Activated T-cell treated with anti-CD3 and anti-CD28 coated beads for 1 hour (primary cell): ENCODE measurements at places on chromosomes 1 and 21.

DNA sequence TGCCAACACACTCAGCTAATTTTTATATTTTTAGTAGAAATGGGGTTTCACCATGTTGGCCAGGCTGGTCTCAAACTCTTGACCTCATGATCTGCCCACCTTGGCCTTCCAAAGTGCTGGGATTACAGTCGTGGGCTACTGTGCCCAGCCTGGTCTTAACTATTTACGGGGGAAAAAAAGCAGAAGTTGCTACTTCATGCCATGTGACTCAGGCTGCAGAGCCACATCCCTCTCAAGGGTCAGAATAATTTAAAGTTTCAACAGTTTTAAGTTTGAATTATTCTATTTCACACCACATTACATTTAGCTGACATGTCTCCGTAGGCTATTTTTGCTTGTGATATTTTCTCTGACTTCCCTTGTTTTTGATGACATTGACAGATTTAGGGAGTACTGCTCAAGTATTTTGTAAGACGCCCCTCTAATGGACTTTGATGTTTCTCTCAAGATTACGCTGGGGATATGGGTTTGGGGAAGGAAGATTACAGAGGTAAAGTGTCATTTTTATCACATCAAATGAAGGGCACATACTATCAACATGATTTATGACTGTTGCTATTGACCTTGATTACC, 14.6 kb upstream of the AGBL4 start:
- DNase-seq = no peak

DNA sequence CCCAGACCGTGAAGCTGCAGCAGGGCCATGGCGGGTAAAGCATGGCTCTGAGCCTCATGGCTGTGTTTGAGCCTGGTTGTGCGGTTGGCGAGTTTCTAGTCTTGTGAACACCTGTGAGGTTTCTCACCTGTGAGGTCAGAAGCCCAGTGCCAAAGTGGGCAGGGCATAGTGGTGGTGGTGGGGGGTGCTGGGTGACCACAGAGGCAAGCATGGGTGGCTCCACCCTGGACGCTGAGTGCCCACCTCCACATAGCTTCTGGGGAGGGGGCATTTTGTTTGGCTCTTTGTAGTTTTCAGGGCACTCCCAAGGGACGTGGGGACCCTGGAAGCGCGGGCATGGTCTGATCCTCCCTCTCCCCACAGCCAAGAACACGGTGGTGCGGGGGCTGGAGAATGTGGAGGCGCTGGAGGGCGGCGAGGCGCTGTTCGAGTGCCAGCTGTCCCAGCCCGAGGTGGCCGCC, 91.1 kb downstream of the TRIM11 start:
- DNase-seq = no peak

DNA sequence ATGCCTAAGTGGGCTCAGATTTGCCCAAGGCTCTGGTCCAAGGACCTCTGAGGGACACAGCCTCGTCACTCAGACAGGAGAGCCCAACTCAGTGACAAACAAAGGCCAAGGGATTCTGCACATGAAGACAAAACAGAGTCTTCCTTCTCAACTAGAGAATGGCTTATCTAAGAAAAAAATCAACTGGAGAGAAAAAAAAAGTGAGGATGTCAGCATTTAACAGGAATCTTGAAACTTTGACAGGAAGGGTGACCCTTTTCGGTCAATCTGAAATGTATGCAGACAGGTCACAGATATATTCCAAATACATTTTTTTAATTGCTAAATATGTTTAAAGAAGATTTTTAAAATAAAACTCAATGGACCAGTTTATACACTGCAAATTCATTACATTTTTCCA, 154.5 kb downstream of the ETS2 start:
- no peak for DNase-seq

GRCh38 chr21:41222247-41223068, 54.5 kb downstream of the BACE2 start:
- no peak for DNase-seq

DNA sequence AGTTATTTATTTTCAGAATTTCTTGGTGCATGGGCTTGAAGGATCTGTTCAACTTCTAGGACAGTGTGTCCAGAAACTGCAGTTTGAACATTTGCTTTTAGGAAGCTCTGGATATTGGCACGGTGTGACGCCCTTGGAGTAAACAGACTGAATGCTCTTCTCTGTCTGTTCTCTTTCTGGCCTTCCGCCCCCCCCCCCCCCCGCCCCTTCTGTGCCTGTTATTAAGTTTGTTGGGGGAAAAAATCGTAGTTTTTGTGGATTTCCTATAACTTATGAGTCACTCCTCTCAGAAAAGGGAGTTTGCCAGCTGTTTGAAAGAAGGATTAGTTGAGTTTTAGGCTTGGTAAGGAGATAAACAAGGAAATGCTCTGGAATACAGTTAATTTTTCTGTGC, 1.2 kb downstream of the KCTD3 start:
- no peak for DNase-seq

GRCh38 chr1:80666073-80666472, 1134.7 kb upstream of the ADGRL2 start:
- no peak for DNase-seq

- no peak for DNase-seq
These were observed 54.8 kb downstream of the NGF start for GRCh38 chr1:115283249-115283648.

DNA sequence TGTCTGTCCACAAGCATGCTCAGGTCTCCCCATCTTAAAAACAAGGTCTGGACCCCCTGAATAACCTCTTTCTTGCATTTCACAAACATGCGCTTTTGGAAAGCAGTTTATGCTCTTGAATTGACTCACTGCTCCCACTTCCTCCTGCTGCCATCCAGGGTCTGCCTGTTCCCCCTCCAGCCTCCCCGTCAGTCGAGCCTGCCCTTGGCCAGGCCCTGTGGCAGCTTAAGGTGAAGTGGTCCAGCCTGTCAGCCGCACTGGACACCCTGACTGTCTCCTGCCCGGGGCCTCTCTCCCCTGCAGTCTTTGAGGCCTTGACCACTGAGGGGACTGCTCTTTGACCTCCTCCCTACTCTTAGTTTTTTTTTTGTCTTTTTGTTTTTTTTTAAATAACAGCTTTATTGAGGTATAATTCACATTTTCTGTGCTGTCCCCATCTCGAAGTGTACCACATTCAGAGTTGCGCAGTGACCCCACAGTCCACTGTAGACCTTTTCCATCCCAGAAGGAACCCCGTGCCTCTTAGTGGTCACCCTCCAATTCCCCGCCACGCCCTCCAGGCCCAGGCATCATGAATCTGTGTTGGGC, 18.3 kb downstream of the GPR137B start:
- DNase-seq = no peak

DNA sequence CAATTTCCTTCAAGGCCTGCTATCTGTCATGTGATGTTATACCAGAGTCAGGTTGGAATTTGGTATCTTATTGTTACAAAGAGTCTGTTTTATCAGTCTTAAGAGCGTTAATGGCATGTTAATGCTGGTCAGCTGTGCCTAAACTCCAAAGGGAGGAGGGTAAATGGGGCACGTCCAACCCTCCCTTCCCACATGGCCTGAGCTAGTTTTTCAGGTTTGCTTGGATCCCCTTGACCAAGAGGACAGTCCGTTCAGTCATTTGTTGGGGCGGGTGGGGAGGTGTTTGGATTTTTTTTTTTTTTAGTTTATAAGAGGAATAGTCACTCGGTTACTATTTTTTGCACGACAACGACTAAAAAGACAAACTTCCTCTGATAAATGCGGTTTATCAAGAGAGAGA, 63.8 kb upstream of the LYST start:
- no peak for DNase-seq

DNA sequence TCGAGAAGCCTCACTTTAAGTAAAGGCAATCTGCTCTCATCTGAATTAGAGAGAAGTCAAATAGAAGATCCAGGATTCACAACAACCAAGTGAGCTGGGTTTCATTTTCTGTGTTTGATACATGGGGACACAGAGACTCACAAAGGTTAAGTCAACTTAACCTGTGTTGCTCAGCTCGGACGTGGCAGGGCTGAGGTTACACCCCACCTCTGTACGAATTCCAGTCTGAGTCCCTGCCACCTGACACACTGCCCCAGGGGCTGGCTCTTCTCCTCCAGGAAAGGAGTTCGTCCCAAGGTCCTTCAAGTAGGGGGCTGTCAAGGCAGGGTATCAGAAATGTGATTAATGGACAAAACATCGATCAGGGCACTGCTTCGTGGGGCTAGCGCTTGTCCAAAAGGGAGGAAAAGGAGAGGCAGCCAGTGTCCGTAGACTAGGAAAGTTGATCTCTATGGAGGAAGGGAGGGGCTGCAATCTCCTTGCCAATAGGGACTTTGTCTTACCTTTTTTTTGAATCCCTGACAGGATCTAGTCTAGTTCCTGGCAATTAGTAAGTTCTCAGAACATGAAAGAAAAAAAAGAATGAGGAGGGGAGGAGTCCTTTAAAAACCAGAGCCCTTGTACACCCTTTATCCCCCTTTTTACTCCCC, 116.4 kb downstream of the CNIH3 start:
- DNase-seq = no peak

DNA sequence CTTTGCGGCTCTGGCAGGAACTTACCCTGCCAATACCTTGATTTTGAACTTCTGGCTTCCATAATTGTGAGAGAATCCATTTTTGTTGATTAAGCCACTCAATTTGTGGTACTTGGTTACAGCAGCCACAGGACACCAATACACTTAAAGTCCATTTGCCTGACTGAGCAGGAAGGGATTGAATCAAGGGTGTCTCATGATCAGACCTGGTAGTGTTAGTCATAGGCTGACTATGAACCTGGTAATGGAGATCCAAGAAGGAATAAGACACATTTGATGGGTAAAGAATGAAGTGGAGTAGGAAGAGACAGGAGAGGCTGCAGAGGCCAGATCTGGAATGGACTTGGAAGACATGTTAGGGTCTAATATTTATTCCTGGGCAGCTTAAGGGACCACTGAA, 31.2 kb upstream of the MAP1LC3C start:
- no peak for DNase-seq

DNA sequence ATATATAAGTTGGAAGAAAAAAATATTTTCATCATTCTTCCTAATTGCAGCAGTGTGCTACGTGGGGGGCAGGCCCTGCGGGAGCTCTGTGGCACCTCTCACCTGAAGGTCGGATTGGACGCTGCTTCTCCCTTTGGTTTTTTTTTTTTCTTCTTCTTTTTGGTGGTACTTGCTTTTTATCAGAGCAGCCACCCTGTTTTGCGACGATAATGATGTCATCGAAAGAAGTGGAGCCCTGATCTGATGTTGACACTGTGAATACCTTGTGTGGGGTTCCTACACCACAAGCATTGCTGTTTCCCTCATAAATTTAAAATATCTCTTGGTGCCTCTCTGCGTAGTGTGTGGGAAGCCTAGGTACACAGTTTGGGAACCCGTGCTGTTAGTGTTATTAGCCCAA, 5.5 kb downstream of the TRAPPC10 start:
- DNase-seq = no peak

DNA sequence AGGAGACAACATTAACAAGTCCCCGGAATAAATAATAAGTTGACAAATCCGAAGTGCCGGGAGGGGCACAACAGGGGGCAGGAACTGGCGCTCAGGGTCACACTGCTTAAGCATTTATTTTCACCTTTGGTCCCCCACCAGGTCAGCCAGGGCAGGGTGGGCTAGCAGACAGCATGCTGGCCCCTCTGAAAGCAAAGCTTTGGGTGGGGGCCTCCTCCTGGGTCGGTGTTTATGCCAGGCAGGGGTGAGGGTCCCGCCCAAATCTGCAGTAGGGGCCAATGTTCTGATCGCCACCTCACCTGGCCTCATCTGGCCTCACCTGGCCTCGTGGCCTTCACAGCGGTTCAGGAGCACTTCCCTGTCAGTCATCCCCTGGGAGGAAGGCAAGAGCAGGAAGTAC, 8.2 kb upstream of the FAM131C start:
- no peak for DNase-seq

GRCh38 chr1:194809215-194809614, 1622.8 kb upstream of the B3GALT2 start:
- DNase-seq = no peak

GRCh38 chr1:244207042-244207934, 156.2 kb downstream of the ZBTB18 start:
- no peak for DNase-seq
